ENCODE measurements at places on chromosomes 13 and 19.
A peak's percentile ranks its signal among the peaks of the same experiment; 100 is the strongest.

- no peak for DNase-seq
Measured at GRCh38 chr13:20547479-20547908, 19.5 kb upstream of the IFT88 start.

GRCh38 chr13:28318496-28318895 is 176.4 kb downstream of the FLT1 start:
- peak; percentile 80 for DNase-seq

- DNase-seq = no peak
Measured at GRCh38 chr19:10878253-10878652, 6.9 kb downstream of the CARM1 start.

DNA sequence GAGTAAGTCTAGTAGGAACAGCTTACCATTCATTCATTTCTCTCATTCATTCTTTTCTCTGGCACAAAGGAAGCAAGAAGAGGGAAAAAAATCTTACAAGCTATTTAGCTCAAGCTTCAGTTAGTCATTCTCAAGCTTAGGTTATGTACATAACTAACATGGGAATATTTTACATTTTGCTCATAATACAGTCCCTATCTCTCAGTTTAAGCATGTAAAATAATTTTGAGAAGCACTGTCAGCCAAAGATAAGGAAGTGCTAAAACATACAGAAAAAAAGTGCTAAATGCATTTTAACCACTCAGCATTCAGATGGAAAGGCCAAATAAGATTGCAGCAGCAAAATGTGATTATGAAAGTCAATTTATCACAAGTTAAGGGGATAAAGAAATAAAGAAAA is 7.9 kb downstream of the RBM26 start:
- no peak for DNase-seq

- DNase-seq = no peak
Measured at GRCh38 chr13:111630406-111630805, 310.0 kb downstream of the TEX29 start.

- DNase-seq = no peak
Measured at GRCh38 chr19:33616857-33617256, 4.9 kb upstream of the CHST8 start.

DNA sequence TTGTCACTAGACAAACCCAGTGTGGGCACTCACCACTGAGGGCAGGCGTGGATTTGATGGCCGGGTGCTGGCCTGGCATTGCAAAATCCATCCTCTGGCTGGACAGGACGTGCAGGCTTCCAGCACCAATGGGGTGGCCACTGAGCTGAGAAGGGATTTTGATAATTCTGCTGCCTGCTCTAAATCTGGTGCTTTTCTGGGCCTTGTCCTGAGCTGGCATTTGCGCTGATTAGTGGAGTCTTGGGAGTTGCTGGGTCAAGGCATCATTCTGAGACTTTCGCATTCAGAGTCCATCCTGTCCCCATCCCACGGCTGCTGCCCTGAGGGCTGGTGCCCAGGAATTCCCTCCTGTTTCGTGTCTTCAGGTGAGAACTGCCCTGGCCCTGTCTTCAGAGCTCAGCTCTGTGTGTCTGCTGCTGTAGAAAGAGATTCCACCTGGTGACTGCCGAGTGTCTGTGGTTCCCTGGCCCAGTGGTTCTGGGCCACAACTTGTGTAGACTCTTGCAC is 65.9 kb upstream of the MCF2L start:
- DNase-seq = no peak

DNA sequence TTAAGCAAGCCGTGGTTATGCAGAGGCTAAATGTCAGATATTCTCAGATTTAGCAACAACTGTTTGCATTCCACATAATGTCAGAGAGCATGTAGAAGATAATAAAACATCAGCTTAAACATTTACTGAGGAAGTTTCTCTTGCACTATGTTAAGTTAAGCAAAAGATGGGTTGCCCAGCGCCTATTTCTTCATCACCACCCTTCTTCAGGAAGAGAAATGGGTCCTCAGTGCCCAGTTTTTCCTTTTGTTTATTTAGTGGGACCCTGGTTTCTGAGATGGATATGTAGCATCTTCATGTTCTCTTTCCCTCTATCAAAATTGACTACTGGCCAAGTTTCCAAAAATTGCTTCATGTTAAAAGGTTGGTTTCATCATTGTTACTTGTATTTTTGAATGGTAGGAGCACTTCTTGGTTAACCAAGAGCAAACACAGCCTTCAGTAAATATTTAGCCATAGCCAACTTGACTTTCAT is 356.8 kb downstream of the RFC3 start:
- peak; percentile 91 for DNase-seq

DNA sequence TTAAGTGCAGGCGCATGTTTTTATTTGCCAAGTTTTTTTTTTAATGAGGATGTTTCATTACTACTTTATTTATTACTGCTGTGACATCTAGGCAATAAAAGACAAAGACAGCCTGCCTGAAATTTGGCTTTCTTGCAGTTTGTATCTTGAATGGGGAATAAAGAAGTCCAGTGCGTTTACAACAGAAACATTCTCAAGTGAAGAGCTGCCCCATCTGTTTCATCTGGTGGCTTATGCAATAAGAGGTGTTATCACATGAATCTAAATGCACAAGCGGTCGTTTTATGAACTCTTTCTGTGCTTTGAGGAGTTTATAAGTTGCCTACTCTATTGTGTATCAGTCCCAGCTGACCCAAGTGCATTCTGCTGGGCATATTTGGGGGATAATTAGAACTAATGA is 12.6 kb upstream of the MAB21L1 start:
- DNase-seq = peak; percentile 24

DNA sequence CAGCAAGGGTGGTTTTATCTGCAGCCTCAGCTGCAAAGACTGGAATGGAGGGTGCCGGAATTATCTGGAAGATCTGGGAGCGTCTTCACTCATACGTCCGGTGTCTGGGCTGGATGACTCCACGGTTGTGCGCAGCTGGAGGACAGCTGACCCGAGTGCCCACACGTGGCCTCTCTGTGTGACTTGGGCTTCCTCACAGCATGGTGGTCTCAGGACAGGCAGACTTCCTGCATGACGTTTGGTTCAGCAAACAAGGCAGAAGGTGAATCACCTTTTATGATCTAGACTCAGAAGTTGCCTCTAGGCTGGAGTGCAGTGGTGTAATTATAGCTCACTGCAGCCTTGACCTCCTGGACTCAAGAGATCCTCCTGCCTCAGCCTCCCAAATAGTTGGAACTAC is 33.2 kb downstream of the CACNG6 start:
- DNase-seq = no peak

All from AG10803 (cell line).